Fibroblast of skin of left quadriceps (primary cell): ENCODE measurements at places on chromosomes 5 and 9.

GRCh38 chr5:134554319-134555222 lies 29.1 kb downstream of the JADE2 start:
- DNase-seq: no peak

- DNase-seq: no peak
Measured at GRCh38 chr5:148372166-148372725, 11.5 kb upstream of the FBXO38 start.

DNA sequence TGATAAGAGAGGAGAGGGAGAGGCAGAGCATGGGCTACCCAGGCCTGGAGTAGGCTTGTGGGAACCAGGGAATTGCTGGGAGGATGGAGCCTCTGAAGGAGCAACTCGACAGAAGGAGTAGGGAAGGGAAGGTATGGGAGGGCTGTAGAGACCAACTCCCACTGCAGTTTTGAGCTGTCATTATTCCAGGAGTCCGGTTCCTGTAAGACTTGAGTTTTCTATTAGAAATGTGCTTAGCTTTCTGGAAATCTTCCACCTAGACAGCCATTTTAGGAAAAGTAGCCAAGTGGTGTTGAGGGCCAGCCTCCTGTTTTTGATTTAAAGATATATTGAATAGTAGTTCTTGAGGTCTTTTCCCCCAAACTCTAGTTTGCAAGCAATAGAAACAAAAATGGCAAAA lies 323.5 kb downstream of the LRRC70 start:
- DNase-seq: no peak

- no peak for DNase-seq
Measured at GRCh38 chr9:19631181-19631580, 157.7 kb downstream of the SLC24A2 start.

- DNase-seq: no peak
Measured at GRCh38 chr5:179322071-179323025, 22.9 kb downstream of the ADAMTS2 start.

- no peak for DNase-seq
Measured at GRCh38 chr9:34520096-34520495, 2.7 kb downstream of the ENHO start.

GRCh38 chr9:135061441-135061840 lies 26.0 kb upstream of the OLFM1 start:
- no peak for DNase-seq

- DNase-seq: no peak
Measured at GRCh38 chr9:76369583-76369982, 24.6 kb downstream of the RFK start.

DNA sequence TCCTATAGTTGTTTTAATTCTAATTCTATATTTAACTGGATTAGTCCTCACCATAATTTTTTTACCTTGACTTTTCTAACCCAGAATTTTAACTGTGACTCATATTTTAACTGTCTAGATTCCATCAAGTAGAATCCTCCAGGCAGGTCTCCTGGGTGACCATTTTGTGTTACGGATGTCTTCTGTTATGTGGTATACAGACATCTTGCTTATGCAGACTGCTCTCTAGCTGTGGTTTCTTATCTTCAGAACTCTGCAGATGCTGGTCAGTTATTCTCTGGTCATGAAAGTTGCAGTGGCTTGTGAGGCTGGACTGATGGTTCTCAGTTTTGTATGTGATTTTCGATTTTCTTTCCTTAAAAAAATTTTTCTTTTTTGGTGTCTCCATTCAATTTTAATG lies 139.4 kb downstream of the ATG10 start:
- no peak for DNase-seq

- DNase-seq: no peak
Measured at GRCh38 chr5:72720205-72720604, 96.3 kb upstream of the TNPO1 start.

- DNase-seq: no peak
Measured at GRCh38 chr5:98041661-98042060, 731.8 kb upstream of the RGMB start.

DNA sequence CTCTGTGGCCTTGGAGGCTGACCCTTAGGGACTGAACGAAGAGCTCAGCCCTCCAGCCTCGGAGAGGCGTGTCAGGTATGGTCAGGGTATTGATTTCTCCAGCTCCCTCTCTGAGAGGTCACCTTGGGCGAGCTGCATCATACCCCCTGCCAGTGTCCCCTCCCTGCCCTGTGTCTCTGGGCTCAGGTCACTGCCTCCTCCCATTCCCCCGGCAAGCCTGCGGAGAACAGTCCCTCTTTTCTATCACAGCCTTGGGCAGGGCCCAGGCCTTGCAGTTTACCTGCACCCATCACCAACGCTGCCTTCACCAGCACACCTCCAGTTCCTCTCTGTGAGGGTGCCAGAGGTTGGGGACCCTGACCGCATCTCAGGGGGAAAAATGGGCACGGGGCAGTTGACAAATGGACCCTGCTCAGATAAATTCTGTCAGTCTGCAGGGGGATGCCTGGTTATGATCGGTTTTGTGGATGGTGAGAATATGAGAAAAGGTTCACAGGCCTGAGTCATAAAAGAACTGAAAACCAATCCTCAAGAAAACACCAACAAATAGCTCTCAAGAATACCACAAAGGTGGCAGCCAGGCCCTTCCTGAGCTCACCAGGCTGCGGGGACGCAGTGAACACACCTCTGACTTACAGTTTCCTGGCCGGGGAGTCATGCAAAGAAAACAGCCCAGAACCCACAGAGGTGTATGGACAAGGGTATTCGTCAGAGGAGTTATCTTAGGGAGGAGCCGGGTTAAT lies 24.7 kb upstream of the RXRA start:
- DNase-seq: no peak

- DNase-seq: no peak
Measured at GRCh38 chr9:4938496-4938895, 46.6 kb upstream of the JAK2 start.

DNA sequence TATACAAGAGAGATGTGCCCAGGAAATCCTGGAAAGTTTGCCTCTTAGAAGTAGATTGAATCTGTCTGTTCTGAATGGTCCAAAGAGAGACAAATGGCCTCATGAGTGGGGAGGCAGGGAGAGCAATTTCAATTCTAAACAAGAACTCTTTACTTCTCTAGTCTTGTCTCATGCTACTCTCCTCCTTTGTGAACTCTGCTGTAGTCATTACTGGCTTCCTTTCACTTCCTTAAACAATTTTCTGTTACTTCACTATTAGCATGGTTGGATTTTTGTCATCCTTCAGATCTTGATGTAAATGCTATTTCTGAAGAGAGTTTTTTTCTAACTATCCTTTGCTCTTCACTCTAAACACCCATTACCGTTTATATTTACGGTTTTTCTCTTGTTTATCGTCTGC lies 54.0 kb upstream of the GRIN3A start:
- no peak for DNase-seq

GRCh38 chr9:133770076-133770777 lies 32.1 kb upstream of the SARDH start:
- no peak for DNase-seq

- no peak for DNase-seq
Measured at GRCh38 chr5:11378461-11378860, 525.8 kb downstream of the CTNND2 start.

DNA sequence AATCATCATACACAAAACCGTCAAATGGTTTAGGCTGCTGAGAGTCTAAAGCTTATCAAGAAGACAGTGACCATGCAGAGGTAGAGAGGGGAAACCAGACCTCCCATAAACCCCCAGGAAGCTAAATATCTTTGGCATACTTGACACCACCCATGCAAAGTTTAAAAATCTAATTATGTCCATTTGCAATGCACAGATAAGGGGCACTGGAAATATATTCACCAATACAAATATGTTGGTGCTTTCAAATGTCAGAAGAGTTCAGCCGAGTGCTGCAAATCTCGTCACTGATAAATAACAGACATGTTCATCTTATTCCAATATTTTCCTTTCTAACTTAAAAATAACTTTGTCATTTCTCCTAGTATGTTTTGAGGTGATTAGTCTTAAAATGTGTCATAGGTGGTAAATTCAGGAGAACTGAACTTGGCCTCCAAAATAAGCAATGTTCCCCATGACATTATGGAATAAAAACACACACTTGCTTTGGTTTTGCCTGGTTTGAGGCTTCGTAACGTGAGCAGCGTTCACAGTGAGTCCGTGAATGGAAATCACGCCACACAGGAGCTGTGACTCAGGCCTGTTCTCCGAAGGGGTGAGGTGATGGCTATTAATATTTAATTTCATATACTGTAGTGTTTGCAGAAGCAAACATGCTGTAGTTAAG lies 182.2 kb downstream of the AOPEP start:
- no peak for DNase-seq

- no peak for DNase-seq
Measured at GRCh38 chr9:106753155-106753671, 109.8 kb upstream of the ZNF462 start.

GRCh38 chr5:110401881-110402280 lies 324.6 kb downstream of the TMEM232 start:
- no peak for DNase-seq

GRCh38 chr9:127155314-127155960 lies 33.0 kb upstream of the ANGPTL2 start:
- DNase-seq: no peak

- no peak for DNase-seq
Measured at GRCh38 chr5:167720259-167720658, 571.2 kb upstream of the WWC1 start.

DNA sequence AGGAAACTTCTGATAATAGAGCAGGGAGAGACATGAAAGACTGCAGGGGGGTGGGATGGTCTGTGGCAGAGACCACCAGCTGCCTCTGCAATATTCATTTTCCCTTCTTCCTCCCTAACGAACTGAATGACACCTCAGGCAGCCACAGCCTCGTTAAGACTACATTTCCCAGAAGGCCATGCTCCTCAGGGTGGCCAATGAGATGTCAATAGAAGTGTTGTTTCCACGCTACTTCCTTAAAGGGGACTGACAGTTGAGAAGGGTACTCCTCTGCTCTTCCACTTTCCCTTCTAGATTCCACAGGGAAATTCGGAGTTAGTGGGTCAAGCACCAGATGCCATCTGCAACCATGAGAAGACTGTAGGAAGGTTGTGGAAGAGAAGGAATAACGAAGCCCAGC lies 52.0 kb upstream of the DAPK1 start:
- no peak for DNase-seq

- DNase-seq: no peak
Measured at GRCh38 chr5:83641946-83642345, 78.7 kb downstream of the HAPLN1 start.

DNA sequence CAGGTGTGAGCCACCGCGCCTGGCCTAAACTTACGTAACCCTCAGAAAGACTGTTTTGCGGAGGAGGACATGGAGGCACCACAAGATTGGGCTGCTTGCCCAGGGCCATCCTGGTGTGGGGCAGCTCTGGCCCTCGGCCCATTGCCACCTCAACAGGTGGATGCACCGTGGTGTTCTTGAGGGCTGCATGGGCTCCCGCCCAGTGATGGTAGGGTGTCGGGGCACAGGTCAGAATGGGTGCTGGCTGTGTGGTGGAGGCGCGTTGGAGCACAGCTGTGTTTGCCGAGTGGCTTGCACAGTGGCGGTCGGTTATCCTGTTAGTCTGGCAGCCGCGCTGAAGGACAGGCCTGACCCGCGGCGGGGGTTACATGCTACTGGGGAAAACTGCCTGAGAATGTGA lies 196.9 kb downstream of the CACNA1B start:
- no peak for DNase-seq
